ENCODE measurements at places on chromosomes 4 and X.
A peak's percentile ranks its signal among the peaks of the same experiment; 100 is the strongest.

GRCh38 chr4:183398298-183399125, 45.9 kb upstream of the CDKN2AIP start:
- DNase-seq, result no peak

- DNase-seq, result peak; percentile 42
Observed at GRCh38 chr4:26058537-26058936, 144.5 kb downstream of the SMIM20 start.

DNA sequence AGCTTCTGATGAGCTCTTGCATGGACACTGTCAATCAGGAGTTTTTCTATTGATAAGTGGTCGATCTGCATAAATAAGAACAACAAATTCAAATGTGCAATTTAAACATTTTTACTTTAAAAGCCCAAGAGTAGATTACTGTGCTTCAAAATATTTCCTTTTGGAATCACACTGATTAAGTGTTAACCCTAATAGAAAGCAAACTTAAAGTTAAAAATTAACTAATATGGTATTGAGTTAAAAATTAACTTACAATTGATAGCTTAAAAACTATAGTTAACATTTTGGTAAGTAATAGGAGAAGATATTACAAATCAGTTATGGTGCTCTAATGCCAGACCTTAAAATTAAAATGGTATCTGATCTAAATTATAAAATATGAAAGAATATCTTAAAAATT, 25.9 kb downstream of the MED14 start:
- DNase-seq, result no peak

DNA sequence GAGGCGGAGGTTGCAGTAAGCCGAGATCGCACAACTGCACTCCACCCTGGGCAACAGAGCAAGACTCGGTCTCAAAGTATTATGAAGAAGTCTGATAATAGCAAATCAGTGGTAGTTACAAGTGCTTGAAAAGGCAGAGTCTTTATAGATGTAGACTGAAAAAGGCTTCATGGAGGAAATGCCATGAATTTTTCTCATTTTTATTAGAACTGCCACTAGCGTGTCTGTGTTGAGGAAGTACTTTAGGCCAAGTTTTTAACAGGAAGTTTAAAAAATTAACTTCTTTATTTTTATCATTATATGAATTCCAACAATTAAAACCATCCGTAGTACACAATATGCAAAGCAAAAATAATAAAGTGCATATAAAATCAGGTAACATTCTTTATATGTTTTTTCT, 32.8 kb upstream of the IL13RA1 start:
- no peak for DNase-seq

DNA sequence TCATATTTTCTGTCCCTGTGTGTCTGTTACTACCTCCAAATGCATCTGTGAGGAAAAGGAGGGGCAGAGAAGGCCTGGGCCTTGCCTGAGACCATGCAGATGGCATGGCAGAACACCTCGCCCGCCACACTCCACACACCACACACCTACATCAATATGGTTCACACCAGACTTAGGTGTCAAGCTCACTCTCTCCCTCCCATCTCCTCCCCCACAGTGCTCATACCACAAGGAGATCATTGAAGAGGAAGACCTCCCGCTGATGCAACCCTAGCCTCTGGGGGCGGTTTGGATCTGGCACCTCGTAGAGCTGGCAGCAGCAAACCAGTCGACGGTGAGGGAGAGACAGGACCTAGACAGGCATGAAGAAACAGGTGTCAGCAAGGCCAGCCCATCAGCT, 16.6 kb upstream of the KDM5C start:
- no peak for DNase-seq

- no peak for DNase-seq
Observed at GRCh38 chr4:173360587-173361221, 10.1 kb upstream of the SAP30 start.

DNA sequence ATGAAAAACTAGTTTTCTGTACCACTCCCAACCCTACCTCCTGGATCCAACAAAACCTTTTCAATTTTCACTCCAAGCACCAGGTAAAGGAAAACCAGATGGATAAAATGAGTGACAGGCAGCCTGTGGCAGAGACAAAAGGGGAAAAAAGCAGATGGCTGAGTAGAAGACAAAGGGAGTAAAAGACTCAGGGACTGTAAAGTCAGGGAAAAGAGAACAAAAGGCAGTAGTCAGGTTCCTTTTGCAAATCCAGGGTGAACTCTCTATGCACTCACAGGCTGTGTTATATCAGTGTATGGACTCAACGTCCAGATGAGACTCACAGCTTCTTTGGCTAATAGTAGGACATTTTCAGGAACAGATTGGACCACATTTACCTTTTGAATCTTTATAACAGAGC, 54.2 kb downstream of the QRFPR start:
- no peak for DNase-seq

- no peak for DNase-seq
Observed at GRCh38 chrX:42686296-42686695, 91.7 kb downstream of the PPP1R2C start.

DNA sequence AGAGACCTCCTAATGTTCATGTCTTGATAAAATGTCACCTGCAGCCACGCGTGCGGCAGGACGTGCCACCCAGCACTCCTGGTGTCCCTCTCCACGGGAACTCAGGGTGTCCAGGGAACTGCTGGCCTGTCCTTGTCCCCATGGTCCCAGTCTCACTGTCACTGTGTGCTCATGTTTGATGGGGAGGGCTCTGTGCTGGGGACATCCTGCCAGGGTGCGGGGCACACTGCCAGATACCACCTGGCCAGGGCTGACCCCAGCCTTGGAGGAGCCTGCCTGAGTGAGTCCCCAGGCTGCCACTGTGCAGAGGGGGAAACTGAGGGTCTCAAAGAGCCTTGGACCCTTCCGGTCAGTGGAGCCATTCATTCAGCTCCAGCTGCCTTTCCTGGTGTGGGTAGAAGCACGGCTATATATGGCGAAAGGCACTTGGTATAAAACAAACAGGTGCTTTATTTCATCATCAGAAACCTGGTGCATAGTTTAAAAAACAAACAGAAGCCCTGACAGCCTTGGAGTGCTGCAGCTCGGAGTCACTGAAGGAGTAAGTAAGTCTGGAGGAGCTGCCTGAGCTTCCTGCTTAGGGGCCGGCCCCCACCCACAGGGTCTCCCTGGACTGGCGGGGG, 33.0 kb downstream of the NOP14 start:
- no peak for DNase-seq

DNA sequence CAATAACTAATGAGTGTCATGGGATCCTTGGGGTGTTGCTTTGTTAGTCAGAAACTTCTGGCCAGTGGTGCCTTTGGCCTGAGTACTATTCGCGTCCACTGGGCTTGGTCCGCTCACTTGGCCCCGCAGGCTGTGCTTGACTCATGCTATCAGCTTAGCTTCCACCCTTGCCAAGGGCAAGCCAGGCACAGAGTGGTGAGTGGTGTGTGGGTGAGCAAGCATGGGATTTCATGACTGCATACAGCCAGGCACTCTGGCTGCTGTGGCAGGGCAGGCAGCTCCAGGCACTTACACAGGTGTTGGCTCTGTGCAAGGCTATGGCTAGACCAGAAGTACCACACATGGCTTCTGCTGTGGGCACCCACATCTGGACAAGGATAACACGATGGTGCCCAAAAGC, 1026.3 kb downstream of the PCDH19 start:
- no peak for DNase-seq

DNA sequence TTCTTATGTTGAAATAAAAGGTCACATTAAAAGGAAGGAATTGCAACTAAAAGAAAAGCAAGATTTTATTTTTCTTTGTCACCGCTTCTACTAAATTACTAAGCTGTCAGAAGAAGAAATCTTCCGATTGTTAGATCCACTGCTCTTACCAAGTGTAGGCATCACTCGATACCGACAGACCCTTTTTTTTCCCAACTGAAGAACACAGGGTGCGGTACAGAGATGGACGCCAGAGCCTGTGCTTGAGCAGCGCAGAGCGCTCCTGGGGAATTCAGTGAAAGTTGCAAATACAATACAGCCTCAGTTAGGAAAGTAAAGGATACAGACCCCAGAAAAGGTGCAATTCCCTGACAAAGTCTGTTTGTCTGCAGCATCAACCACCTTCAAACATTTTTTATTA, 94.9 kb upstream of the WDR17 start:
- no peak for DNase-seq

Data from DMS79 (cell line).